ENCODE measurements at places on chromosomes 2 and 18.

- DNase-seq, result no peak
Observed at GRCh38 chr2:234377761-234378391, 119.0 kb downstream of the ARL4C start.

DNA sequence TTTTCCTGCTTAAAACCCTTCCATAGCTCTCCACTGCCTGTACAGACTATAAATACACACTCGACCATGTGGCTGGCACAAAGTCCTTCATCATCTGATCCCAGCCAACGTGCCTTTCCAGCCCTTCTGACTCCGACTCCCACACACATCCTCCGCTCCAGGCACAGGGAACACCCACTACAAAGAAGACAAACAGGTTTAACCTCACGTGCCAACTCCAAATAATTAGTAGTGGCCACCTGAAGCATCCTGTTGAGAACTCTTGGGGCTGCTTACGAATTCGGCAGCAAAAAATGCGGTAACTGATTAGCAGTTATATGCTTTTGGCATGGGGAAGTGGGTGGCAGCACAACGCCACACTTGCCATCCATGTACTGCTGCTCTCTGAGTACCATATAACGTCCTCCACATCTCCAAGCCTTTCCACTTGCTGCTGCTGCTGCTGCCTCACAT, 12.1 kb downstream of the SPIRE1 start:
- no peak for DNase-seq

- no peak for DNase-seq
Observed at GRCh38 chr2:55364189-55365055, 55.2 kb downstream of the CCDC88A start.

GRCh38 chr2:86557836-86558235, 5.4 kb downstream of the CHMP3 start:
- DNase-seq, result no peak

DNA sequence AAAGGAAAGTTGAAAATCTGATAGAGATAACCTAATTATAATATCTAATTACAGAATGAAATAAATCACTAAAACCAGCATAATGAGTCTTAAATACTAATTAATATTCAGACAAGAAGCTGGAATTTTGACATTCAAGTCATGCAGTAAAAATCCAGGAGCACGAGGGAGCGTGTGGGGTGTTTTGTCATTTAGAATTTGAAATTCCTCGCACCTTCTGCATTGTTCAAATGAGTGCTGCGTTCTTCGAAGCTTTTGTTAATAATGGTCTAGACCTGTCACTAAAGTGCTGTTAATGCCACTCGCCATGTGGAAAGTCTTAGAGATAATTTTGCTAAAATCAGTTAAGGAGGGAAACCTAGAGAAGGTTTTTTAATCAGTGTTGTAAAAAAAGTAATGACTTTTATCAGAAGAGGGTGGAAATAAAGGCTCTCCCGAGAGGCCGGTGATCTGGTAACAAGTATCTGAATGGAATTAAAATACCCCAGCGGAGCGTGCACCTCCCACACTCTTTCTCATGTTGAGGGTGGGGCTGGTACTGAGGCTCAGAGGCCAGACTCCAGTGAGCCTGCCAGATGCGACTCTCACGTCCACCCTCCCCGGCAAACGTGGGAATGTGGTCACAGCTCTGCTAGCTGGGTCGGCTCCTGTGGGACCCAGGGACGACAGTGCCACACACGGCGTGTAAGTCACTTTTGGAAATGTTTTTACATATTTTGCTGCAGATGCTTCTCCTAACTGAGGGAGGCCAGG, 69.4 kb upstream of the MYT1L start:
- no peak for DNase-seq

GRCh38 chr2:85230679-85231467, 96.9 kb downstream of the TGOLN2 start:
- DNase-seq, result no peak
